ENCODE measurements at places on chromosomes 5 and 9. TPM values are rescaled to one million over a fixed set of nuclear protein-coding genes. Genes with fewer than 3 reads are reported as not detected.

The DMRT3 gene
- total RNA-seq = not detected

The ANKRD34B gene
- total RNA-seq = not detected

The PTGR1 gene
- total RNA-seq = not detected

The LCN12 gene
- 1.9 TPM for total RNA-seq

The NEUROG1 gene
- total RNA-seq = not detected

The CMYA5 gene
- 0.10 TPM for total RNA-seq

The OR1J4 gene
- total RNA-seq = not detected

The SCGB3A2 gene
- total RNA-seq = not detected

- DNase-seq = no peak
- no peaks in the 10 kb centered on the region for H3K36me3 ChIP-seq
- H3K4me3 ChIP-seq = no peak overlapping the region
- no peaks in the 10 kb centered on the region for H3K4me1 ChIP-seq
- H3K27ac ChIP-seq = no peak overlapping the region
Measured at GRCh38 chr5:86360801-86361200, 256.9 kb upstream of the COX7C start.

- DNase-seq = peak; percentile 50
- H3K4me1 ChIP-seq = peaks cover 42% of the 10 kb centered on the region
- no peak overlapping the region for H3K4me3 ChIP-seq
- H3K27me3 ChIP-seq = no peaks in the 10 kb centered on the region
Measured at GRCh38 chr5:160432196-160432595, 10.5 kb downstream of the PTTG1 start.

DNA sequence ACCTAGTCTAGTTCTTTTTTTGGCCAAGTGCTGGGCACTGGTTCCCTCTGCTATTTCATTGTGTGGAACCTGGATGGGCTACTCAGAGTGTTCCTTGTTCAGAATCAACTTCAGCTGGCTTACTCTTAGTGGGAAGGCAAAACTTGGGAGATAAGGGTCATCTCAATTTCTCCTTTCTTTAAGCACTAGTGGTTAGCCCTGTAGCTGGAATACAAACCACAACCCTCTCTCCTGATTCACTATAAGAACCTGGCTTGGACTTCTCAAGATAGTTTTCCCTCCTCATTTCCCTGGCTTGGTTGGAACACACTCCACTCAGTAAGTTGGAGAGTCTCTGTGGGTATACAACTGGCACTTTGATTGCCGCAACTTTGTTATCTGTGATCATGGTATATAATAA lies 35.1 kb downstream of the GRIA1 start:
- H3K27me3 ChIP-seq = no peaks in the 10 kb centered on the region
- no peak overlapping the region for H3K27ac ChIP-seq
- no peaks in the 10 kb centered on the region for H3K36me3 ChIP-seq
- DNase-seq = no peak
- H3K4me3 ChIP-seq = no peak overlapping the region
- no peaks in the 10 kb centered on the region for H3K4me1 ChIP-seq

GRCh38 chr9:131038256-131039128 lies 29.5 kb downstream of the LAMC3 start:
- no peak for DNase-seq
- H3K36me3 ChIP-seq = no peaks in the 10 kb centered on the region
- H3K27me3 ChIP-seq = no peaks in the 10 kb centered on the region
- no peak overlapping the region for H3K27ac ChIP-seq

GRCh38 chr5:68200288-68200687 lies 15.3 kb upstream of the PIK3R1 start:
- H3K4me1 ChIP-seq = peaks cover 9% of the 10 kb centered on the region
- H3K27me3 ChIP-seq = no peaks in the 10 kb centered on the region
- no peak overlapping the region for H3K27ac ChIP-seq
- no peak for DNase-seq
- H3K36me3 ChIP-seq = no peaks in the 10 kb centered on the region

- no peaks in the 10 kb centered on the region for H3K36me3 ChIP-seq
- peaks cover 27% of the 10 kb centered on the region for H3K4me1 ChIP-seq
- H3K27ac ChIP-seq = no peak overlapping the region
- no peaks in the 10 kb centered on the region for H3K27me3 ChIP-seq
- H3K4me3 ChIP-seq = no peak overlapping the region
Measured at GRCh38 chr5:142842994-142843905, 73.1 kb downstream of the ARHGAP26 start.

GRCh38 chr5:36606036-36606427 lies 374 bp upstream of the SLC1A3 start:
- no peak overlapping the region for H3K27ac ChIP-seq
- no peaks in the 10 kb centered on the region for H3K36me3 ChIP-seq
- no peak for DNase-seq
- H3K4me1 ChIP-seq = peaks cover 16% of the 10 kb centered on the region

DNA sequence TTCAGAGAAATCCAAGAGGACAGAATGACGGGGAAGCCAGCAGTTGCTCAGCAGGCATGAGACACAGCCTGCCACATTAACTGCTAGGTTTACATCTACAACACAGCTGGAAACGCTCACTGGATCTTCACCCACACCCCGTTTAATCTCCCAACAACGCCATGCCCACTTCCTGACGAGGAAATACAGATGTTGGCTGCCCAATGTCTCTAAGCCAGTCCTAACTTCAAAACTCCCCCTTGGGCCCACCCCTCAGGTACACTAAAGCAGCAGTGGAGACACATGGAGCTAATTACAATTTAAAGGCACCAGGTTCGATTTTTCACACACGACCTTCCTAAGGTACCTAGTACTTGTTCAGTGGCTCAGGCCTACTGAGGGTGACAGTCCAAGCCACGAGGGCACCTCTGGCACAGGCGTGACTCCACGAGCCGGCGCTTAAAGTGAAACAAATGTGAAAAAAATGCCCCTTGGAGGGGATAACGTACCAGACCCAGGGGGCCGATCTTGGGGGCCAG lies 904 bp downstream of the RPL12 start:
- peak overlapping the region; percentile 85 for H3K27ac ChIP-seq
- peaks cover 22% of the 10 kb centered on the region for H3K4me1 ChIP-seq
- H3K27me3 ChIP-seq = no peaks in the 10 kb centered on the region
- DNase-seq = no peak

DNA sequence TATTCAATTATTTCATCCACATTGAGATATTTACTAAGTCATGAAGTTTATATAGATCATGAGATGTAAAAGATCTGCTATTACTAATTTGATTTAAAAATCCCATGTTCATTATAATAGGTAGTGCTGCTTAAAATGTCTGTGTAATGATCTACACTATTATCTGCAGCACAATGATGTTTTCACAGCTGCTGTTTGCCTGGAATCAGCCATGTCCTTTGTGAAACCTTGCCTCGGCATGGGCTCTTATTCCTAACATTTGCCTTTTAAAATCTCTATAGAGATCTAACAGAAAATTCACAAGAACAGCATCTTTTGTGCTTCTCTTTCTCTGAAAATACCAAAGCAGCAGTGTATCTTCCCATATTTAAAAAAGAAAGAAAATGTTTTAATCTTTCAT lies 444.6 kb downstream of the PTPRD start:
- no peak overlapping the region for H3K4me3 ChIP-seq
- H3K4me1 ChIP-seq = no peaks in the 10 kb centered on the region
- H3K36me3 ChIP-seq = no peaks in the 10 kb centered on the region
- H3K27me3 ChIP-seq = no peaks in the 10 kb centered on the region

DNA sequence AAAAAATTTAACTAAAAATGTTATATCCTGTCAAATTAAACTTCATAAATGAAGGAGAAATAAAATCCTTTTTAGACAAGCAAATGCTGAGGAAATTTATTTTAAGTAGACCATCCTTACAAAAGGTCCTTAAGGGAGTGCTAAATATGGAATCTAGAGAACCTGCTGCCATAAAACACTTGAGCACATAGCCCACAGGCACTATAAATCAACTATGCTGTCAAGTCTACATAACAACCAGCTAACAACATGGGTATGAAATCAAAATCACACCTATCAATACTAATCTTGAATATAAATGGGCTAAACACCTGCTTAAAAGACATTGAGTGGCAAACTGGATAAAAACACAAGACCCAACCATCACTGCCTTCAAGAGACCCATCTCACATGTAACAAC lies 15.1 kb upstream of the PRSS3 start:
- no peaks in the 10 kb centered on the region for H3K27me3 ChIP-seq
- H3K27ac ChIP-seq = no peak overlapping the region
- H3K4me1 ChIP-seq = peaks cover 3% of the 10 kb centered on the region
- DNase-seq = no peak

GRCh38 chr5:41736641-41737040 lies 133.6 kb downstream of the OXCT1 start:
- no peak for DNase-seq
- H3K27me3 ChIP-seq = no peaks in the 10 kb centered on the region

GRCh38 chr9:69578026-69578425 lies 94.1 kb downstream of the APBA1 start:
- H3K27ac ChIP-seq = no peak overlapping the region
- no peaks in the 10 kb centered on the region for H3K4me1 ChIP-seq
- no peaks in the 10 kb centered on the region for H3K36me3 ChIP-seq
- H3K4me3 ChIP-seq = no peak overlapping the region
